ENCODE measurements at places on chromosomes 2 and 18. TPM values are rescaled to one million over a fixed set of nuclear protein-coding genes. Genes with fewer than 3 reads are reported as not detected.

LIMS4 gene
- total RNA-seq: 3.6 TPM

KIDINS220 gene
- 88.2 TPM for total RNA-seq

LIMS2 gene
- total RNA-seq: 0.44 TPM

ICA1L gene
- total RNA-seq: 7.1 TPM

SIX2 gene
- total RNA-seq: not detected

NFATC1 gene
- 1.9 TPM for total RNA-seq

RFTN2 gene
- 3.6 TPM for total RNA-seq

GRB14 gene
- total RNA-seq: 0.29 TPM

C1GALT1C1L gene
- 1.0 TPM for total RNA-seq

AGPS gene
- 66.7 TPM for total RNA-seq

SERPINB4 gene
- not detected for total RNA-seq

TRIM43 gene
- not detected for total RNA-seq

COL5A2 gene
- 388 TPM for total RNA-seq

OTOS gene
- 1.2 TPM for total RNA-seq

GLI2 gene
- 3.2 TPM for total RNA-seq

GEN1 gene
- 4.3 TPM for total RNA-seq

RND3 gene
- total RNA-seq: 413 TPM

MAP2 gene
- total RNA-seq: 12.8 TPM

TBC1D8 gene
- total RNA-seq: 12.8 TPM

CHN1 gene
- 59.2 TPM for total RNA-seq

NUP35 gene
- 15.4 TPM for total RNA-seq

CYTIP gene
- total RNA-seq: not detected

CGREF1 gene
- total RNA-seq: 3.6 TPM

SCRN3 gene
- 42.9 TPM for total RNA-seq

VIL1 gene
- not detected for total RNA-seq

PROKR1 gene
- total RNA-seq: not detected

Measured in smooth muscle cell of trachea (primary cell).